ENCODE measurements at places on chromosomes 5 and 9.

DNA sequence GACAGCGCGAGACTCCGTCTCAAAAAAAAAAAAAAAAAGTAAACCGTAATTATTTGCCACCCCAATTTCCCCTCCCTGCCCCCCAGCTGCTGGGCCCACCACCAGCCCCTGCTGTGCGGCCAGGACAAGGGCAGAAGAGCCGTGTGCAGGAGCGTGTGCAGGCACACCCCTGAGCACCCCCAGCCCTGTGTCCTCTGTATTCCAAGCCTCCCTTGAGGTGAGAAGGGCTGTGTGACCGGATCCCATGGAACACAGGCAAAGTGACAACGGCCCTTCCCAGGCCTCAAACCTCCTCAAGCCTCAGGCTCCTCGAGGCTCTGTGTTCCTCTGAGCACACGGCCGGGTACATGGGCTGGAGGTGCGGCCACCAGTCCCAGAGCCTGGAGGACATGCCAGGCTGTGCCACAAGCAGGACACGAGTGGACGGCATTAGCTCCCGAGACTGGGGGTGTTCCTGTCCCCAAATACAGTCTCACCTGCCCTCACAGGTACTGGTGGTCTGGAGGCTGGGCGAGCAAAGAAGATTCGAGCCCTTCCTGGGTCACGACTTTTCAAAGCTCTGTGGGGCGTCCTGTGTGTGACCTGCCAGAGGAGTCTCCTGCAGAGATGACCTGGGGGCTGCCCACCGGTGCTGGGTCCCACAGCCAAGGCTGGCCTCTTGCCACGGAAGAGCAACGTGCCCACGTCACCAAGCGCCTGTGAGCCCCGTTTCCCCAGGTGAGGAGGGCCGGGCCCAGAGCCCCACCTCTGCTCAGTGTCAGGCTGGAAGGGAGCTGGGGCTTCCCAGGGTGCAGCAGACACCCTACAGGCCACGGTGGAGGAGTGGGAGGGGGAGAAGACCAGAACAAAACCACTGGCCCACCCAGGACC, 47.1 kb upstream of the SIMC1 start:
- no peak for DNase-seq

GRCh38 chr5:151056379-151057325, 24.2 kb downstream of the TNIP1 start:
- no peak for DNase-seq

GRCh38 chr5:33766023-33766422, 125.8 kb downstream of the ADAMTS12 start:
- DNase-seq = no peak

DNA sequence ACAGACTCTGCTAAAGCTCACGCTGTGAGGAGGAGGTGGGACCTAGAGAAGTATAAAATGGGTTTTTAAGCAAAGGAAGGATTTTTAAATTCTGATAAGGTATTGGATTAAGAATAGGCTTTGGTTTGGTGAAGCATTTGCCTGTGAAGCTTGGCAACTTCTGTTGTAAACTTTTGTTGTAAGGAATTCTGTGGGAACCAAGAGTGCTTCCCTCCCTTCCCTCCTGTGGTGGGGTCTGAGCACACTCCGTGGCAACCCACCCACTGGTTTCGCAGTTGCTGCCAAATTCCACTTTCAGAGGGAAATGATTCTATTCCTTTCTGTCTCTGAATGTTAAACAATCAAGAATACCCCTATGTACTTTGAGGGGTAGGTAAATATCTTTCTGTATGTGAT, 28.6 kb upstream of the GTF2H2C start:
- DNase-seq = no peak

- DNase-seq = no peak
Measured at GRCh38 chr9:89720696-89721175, 115.9 kb downstream of the GADD45G start.
